ENCODE measurements at places on chromosomes 6 and 20.

DNA sequence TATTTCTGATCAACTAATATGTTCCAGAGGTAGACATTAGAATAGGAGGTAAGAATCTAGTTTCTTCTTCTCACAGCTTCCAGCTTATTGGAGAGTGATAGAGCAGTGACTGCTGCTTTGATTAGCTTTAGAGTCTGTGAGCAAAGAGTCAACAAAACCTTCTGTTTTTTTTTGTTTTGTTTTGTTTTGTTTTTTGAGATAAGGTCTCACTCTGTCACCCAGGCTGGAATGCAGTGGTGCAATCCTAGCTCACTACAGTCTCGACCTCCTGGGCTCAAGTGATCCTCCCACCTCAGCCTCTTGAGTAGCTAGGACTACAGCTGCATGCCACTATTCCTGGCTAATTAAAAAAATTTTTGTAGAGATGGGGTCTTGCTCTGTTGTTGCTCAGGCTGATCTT, 39.3 kb downstream of the TSBP1 start:
- no peak overlapping the region for H3K27ac ChIP-seq
- no peaks in the 10 kb centered on the region for H3K36me3 ChIP-seq
- H3K4me1 ChIP-seq, result no peaks in the 10 kb centered on the region
- H3K27me3 ChIP-seq, result peaks cover 25% of the 10 kb centered on the region
- no peak overlapping the region for H3K4me3 ChIP-seq

- no peak overlapping the region for H3K4me3 ChIP-seq
- DNase-seq, result no peak
- no peaks in the 10 kb centered on the region for H3K27me3 ChIP-seq
- no peak overlapping the region for H3K27ac ChIP-seq
Measured at GRCh38 chr20:41101660-41102059, 35.7 kb upstream of the PLCG1 start.

- no peak overlapping the region for H3K4me3 ChIP-seq
- DNase-seq, result peak; percentile 37
- H3K4me1 ChIP-seq, result no peaks in the 10 kb centered on the region
Measured at GRCh38 chr6:123448306-123448884, 188.4 kb downstream of the TRDN start.

DNA sequence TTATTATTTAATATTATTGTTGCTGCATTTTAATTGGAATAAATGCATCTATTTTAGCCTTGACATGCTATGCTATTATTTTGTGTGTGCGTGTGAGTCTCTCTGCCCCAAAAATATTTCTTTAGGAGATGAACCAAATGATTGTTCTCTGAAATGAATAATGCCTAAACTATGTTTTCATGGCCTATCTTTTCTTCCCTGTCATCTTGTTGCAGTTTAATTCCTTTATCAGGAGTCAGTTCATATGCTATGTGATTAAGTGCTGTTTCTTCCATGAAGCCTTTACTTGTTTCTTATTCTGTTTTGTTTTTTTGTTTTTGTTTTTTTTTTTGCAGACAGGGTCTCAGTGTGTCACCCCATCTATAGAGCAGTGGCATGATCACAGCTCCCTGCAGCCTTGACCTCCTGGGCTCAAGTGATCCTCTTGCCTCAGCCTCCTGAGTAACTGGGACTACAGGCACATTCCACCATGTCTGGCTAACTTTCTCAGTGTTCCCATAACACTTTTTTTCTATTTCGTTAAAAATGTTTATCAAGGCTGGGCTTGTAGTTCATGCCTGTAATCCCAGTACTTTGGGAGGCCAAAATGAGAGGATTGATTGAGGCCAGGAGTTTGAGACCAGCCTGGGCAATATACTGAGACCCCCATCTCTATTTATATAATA, 25.7 kb downstream of the TPX2 start:
- H3K4me3 ChIP-seq, result no peak overlapping the region
- H3K27me3 ChIP-seq, result no peaks in the 10 kb centered on the region
- H3K4me1 ChIP-seq, result peaks cover 39% of the 10 kb centered on the region
- peak overlapping the region; percentile 98 for H3K27ac ChIP-seq
- DNase-seq, result no peak

DNA sequence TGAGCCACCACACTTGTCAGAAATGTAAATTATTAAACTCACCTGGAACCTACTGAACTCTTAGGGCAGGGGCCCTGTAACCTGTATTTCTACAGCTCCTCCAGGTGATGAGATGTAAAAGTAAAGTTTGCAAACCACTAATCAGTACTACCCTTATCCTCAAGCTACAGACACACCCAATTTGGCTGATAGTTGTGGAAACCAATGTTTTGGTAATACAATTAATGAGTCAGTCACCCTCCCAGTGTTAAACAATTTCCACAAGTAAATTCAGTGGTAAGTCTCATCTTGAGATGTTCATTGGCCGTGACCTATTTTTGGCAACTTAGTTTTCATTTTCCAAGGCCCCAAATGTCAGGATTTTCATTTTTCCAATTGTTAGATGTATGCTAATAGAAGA, 29.6 kb downstream of the GCNT2 start:
- no peak for DNase-seq
- no peaks in the 10 kb centered on the region for H3K36me3 ChIP-seq
- peaks cover 15% of the 10 kb centered on the region for H3K4me1 ChIP-seq
- no peak overlapping the region for H3K4me3 ChIP-seq

DNA sequence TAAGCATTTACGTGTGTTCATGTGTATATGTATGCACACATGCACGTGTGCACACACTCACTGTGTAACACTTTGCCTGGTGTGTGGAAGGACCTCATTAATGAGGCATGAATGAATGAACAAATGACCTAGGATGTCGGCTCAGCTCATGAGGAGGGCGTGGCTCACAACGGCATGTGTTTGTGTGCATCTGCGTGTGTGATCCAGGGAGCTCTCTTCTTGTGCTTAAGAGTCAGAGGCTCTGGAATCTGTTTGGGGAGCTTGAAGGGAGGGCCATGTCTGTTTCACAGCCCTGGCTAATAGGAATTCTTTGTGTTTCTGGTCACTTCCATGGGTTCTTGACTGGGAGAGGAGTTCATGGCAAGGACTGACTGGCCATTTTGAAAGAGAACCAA, 32.7 kb downstream of the TOX2 start:
- no peak for DNase-seq
- no peaks in the 10 kb centered on the region for H3K36me3 ChIP-seq
- H3K27me3 ChIP-seq, result peaks cover 13% of the 10 kb centered on the region
- peaks cover 4% of the 10 kb centered on the region for H3K4me1 ChIP-seq
- no peak overlapping the region for H3K4me3 ChIP-seq

Data from chondrocyte (in vitro differentiated cells).